ENCODE measurements at places on chromosomes 11 and 22.

- no peak for DNase-seq
These were observed 16.7 kb upstream of the SYT12 start for GRCh38 chr11:67006029-67006884.

DNA sequence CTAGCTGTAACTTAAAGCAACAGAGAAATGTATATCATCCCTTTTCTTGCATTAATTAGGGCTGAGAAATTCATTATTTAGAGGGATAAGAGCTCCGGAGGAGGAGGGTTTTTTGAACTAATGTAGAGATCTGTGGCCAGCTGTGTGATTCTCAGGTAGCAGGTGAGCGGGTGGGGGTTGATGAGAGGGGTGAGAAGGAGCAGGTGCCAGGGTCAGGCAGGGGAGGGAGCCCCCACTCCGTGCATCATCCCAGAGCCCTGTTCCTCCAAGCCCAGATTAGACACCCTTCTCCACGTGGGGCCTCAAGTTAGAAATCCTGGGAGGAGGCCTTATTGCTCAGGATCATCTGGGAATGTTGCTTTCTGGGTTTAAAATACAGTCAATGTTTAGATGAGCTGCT is 24.9 kb downstream of the ZBTB16 start:
- no peak for DNase-seq

DNA sequence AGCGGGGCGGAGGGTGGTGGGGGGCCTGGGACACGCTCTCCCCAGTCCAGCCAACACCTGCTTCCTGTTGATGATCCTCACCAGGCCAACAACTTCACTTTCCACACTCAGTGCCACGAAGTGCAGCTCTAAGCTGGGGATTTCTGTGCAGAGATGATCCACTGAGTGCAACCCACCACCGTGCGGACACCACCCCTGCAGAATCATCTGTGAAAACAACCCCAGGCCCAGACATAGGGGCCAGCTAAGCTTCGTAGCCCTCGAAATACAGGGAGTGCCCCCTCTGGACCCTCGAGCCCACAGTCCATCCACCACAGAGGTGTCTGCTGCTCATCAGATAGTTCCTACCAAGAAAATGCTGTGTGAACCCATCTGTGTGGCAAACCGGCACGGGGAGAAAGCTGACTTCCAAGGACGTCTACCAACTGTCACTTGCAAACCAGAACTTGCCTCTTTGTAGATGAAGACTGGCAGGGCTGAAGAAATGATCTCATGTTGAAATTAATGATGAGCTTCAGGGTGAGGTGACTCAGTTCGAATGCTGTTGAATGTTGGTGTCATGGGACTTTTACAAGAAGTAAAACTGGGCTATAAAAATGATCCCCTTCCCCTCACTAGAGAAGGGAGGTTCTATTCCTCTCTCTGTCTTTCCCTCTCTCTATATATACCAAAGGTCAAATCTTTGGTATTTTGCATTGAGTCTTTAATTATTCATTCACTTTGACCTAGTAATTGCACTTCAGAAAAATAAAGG is 73.4 kb downstream of the MYEOV start:
- DNase-seq, result no peak

GRCh38 chr11:95520369-95521132 is 269.0 kb downstream of the FAM76B start:
- no peak for DNase-seq

GRCh38 chr22:20430101-20430719 is 7.4 kb downstream of the SCARF2 start:
- no peak for DNase-seq

GRCh38 chr11:11178671-11179638 is 174.1 kb downstream of the CSNK2A3 start:
- peak; percentile 89 for DNase-seq

DNA sequence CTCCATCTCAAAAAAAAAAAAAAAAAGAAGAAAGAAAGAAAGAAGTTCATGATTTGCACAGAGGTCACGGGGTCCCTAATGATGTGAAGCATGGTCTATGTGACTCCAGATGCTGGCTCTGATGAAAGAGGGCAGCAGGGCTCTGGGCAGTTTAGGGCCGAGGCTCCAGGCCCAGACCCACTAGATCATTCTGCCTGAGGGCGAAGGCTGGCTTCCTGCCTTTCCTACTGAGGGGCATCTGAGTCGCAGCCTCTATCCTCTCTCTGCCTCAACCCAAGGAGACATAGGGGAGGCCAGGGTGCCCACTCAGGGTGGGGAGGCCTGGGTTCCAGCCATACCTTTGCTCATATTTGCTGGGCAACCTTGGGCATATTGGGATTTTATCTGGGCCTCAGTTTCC is 4.8 kb downstream of the SLC35E4 start:
- DNase-seq, result no peak

GRCh38 chr11:65471447-65471891 is 27.4 kb upstream of the MALAT1 start:
- peak; percentile 77 for DNase-seq

- no peak for DNase-seq
These were observed 44.9 kb downstream of the WNT11 start for GRCh38 chr11:76161261-76161961.

GRCh38 chr11:12750181-12750580 is 76.0 kb downstream of the TEAD1 start:
- DNase-seq, result no peak

DNA sequence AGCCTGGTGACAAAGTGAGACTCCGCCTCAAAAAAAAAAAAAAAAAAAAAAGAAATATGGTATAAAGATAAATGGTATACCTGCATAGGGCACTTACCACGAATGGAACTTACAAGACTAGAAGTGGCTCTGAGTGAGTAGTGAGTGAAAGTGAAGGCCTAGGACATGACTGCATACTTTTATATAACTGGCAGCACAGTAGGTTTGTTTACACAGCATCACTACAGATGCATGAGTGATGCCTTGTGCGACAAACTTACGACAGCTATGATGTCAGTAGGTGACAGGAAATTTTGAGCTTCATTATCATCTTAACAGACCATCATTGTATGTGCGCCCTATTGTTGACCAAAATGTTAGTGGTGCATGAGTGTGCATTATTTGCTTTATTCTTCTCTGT is 17.7 kb downstream of the XRCC6 start:
- no peak for DNase-seq

DNA sequence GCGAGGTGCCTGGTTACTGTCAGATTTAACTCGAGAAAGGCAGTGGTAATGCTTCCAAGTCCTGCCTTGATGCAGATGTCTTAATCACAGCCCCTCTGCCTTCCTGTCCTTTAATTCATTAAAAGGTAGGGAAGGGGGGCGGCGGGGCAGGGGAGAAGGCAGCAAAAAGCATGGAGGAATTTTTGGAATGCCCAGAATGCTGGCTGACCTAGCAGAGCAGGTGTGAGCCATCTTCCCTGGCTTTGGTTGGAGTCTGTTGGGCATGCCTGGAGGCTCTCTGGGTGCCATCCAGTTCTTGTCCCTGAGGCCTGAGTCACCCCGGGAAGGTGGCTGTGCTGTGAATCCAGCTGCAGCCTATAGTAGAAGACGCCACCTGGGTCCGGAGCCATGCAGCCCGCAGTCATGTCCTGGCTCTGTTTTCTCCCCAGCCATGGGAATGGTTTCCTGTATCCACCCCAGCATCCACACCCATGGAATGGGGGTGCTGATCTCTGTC is 15.6 kb downstream of the KIAA1671 start:
- no peak for DNase-seq

- DNase-seq, result no peak
These were observed 1.7 kb upstream of the MYBPC3 start for GRCh38 chr11:47353978-47354774.

DNA sequence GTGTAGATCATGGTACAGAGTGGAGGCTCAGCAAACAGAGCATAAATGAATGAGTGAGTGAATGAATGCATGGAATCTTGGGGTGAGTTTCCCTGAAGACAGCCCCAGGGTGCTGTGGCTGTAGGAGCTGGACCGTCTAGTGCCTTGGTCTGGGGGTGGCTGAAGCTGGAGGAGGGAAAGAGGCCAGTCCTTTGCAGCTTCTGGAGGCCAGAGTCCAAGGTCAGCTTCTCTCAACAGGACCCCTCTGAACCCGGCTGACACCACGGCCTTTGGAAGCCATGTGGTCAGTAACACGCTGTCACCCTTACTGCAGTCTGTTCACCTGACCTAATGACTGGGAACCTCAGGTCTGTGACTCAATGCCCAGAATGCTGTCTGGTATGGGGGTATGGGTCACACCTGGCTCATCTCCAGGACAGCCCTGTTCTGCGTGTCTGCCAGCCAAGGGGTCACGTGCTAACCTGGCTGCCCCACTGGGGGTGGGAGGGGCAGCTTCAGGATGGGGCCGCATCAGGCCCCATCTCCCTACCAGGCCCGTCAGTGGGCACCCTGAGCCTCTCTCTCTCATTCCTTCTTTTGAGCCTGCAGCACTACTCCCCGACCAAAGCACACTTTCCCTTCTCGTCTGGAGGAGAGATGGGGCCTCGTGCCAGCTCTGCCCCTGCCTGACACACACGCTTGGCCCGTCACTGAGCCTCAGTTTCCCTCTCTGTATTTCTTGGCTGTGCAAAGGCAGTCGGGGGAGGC is 24.1 kb upstream of the CHKA start:
- no peak for DNase-seq

- no peak for DNase-seq
These were observed 21.4 kb downstream of the TSSC4 start for GRCh38 chr11:2421996-2422395.

DNA sequence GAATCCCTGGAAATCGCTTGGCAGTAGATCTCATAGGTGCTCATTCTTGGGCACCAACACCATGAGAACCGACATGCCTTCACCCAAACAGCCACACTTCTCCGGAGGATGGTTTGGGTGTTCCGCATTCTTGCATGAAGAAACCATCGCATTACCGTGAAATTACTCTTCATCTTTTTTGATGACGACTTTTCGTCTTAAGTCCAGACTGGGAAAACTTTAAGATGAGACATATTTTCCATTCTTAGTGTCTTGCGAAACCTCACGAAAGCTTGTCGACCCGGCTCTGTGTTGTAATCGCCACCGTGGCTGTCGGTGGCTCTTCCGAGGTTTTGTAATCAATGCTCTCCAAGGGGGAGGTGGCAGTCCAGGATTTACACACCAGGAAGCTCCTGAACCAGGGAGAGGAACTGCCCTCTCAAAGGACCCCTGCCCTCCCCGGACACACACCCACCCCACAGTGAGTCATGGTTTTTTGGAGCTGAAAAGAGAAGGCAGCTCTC is 1.7 kb downstream of the TOM1 start:
- peak; percentile 61 for DNase-seq

GRCh38 chr11:46356924-46357482 is 9.7 kb downstream of the DGKZ start:
- DNase-seq, result no peak

GRCh38 chr11:99257131-99257530 is 236.4 kb downstream of the CNTN5 start:
- no peak for DNase-seq

DNA sequence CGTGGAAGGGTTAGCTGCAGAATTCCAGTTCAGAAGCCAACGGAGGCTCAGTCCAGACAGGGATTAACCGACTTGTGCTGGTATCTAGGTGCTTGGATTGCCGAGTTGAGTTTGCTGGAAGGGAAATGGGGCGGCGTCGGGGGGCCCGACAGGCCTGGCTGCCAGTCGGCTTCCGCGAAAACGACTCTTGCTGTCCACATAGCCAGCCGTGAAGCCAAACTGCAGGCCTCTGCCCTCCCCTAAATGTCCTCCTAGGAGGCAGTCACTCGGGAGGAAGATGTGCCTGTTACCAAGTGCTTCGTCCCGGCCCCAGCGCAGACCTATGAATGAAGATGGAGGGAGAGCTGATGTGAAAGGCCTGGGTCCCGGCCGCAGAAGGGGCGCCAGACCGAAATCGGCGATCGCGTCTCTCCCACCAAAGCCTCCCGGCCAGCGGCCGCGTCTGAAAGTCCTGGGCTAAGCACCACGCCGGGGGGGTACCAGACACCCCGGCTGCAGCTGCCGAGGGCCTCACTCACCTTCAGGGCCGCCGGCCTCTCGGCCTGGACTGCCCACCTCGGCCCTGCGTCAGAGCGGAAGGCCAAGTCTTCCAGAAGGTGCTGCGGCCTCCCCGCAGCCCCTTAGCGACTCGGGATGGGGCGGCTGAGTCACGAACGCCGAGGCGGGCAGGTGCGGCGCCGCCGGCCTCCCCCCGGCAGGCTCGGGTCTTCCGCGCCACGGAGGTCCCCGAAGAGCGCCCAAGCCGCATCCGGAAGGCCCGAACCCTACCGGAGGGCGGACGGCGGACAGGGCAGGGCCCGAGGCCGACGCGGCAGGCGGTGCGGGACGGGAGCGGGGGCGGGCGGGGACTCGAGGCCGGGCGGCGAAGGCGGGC is 7.5 kb downstream of the DPAGT1 start:
- DNase-seq, result no peak

DNA sequence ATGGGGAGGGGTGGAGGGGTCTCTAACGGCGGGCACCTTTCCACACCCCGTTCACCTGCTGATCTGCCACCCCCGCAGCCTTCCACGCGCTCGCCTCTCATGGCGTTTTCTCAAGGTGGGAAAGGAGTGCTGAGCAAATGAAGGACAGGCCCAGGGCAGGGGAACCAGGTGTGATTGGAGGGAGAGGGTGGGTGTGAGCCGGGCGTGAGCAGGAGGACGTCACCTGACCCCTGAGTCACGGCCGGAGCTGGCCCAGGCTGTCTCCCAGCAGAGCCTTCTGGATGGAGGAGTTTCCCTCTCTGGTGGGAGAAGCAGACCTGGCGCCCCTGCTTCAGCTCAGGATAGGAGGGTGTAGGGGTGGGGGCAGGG is 14.0 kb upstream of the ARHGAP8 start:
- no peak for DNase-seq

DNA sequence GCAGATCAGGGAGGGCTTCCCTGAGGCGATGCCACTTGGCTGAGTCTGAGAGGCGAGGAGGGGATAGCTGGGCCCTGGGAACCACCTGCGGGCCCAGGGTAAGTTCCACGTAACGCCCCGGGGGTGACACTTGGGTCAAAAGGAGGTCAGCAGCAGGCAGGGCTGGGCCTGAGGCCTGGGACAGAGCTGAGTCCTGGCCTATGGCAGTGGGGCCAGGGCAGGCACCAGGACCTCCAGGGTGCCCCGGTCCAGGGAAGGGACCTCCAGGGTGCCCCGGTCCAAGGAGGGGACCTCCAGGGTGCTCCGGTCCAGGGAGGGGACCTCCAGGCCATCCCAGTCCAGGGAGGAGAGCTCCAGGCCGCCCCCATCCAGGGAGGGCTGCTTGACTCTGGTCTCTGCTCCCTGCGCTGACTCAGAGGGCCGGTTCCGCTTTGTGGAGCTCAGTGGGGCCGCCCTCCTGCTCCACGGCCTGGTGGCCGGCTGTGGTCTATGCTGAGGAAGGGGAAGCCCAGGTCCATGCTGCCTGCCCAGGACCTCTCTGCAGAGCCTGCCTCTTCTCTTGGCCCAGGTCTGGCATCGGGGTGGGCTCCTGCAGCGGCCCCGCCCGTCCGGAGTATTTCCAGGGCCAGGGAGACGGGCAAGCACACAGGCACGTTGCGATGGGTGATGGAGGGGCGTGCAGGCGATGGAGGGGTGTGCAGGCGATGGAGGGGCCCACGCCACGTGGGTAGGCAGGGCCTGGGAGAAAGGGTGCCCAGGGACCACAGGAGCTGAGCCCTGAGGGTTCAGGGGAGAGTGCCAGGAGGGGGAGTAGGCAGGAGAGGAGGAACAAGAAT is 19.5 kb upstream of the WNT7B start:
- DNase-seq, result no peak

DNA sequence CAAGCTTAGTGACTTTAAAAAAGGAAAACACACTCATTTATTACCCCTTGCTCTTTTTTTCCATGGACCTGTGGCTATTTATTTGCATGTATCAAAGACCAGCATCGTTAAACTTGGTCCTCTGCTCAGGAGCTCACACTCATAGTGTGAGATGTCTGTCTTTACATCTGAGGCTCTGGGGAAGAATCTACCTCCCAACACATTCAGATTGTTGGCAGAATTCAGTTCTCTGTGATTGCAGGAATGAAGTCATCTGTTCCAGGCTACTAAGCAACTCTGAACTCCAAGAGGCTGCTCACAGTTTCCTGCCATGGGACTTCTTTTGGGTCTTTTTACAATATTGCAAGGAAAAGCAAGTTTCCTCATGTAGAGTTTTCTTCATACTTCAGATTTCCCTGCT is 138.8 kb downstream of the LRRC4C start:
- no peak for DNase-seq
